ENCODE measurements at places on chromosomes 2 and 18.

- peak; percentile 11 for DNase-seq
Measured at GRCh38 chr2:14633061-14633460, 544 bp downstream of the LRATD1 start.

DNA sequence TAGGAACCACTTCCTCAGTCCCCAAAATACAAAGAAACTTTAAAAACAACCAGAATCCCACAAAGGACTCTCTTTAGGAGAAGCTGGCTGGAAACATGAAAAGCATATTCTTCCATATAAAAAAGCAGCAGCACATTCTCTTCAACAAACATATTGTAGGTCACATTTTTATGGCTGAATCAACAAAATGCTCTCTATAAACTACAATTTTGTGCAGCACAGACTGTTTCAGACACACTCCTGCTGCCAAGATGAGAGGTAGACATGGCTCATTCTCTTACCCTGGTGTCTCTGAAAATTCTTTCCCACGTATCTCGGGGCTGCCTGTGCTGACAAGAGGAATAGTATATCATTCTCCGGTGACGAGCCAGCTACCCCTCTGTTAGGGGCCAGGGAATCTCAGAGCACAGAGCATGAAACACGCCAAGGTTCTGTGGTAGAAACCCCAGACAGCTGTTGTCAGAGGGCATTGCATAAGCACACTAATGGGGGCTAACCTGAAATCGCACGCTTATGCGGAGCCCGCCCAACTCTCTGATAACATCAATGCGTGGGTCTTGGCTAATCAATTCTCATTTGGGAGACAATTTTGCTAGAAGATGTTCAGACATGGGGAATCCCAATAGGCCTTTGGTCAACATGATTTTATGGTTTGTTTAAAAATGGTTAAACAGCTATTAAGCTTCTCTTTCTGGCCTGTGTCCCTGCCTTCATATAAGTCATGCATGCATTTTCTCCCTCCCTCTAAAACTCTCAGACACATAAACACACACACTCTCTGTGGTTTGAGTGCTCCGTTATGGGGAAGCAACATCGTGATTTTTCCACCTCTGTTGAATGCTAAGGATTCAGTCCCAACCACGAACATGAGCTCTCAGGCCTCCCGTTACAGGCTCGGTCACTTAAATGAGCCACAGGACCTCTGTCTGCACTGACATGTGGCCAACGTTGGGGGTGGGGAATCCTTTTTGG, 177.5 kb downstream of the INO80D start:
- no peak for DNase-seq

DNA sequence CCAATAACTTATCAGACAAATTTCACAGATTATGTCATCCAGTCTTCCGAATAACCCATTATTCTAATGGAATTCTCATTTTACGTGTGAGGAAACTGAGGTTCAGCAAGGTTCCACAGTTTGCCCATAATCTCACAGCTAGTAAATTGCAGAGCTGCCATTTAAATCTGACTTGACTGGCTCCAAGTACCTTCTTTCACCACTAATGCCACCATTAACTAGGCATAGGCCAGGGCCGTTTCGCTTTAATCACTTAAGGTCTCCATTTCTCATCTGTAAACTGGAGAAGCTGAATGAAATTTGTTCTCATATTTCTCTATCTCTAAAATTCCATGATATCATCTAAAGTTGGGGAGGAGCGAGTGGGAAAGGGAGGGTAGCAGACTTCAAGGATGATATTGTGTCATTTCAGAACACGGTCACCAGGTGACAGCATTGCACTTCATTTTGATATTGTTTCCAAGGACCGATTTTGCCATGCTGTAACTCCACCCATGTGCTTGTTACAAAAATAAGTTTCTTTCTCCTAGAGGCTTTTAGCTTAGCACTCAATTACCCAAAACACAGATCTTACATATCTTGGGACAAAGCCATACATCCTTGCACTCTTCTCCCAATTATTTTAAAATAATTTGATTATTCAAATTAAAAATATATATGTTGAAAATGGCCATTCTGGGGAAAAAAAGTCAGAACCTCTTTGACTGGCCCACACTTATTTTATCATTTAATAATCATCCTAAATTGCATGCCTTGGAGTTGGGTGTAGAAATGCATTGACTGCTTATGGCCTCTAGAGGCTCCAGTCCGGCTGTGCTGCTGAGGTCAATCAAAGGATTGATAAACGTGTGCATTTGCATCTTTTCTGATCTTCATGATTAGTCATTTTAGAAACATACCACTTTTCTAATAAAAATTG, 123.8 kb downstream of the AKAIN1 start:
- peak; percentile 50 for DNase-seq

DNA sequence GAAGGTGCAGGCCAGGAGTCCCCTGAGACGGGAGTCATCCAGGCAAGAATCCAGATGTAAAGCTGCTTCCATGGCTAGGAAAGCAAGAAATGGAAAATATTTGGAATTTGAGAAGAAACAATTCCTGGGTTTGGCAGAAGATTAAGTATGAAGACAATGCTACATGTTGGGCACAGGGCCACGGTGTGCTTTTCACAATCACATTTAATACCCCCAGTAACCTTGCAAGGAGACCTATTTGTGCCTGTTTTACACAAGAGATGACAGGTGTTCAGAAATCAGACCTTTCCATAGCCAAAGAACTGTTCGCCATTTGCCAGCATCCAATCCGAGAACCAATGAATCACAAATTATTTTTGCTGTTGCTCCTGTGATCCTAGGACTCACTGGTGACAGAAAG, 50.5 kb downstream of the KCTD1 start:
- DNase-seq: no peak

- no peak for DNase-seq
Measured at GRCh38 chr2:85865539-85866164, 23.1 kb downstream of the ST3GAL5 start.

DNA sequence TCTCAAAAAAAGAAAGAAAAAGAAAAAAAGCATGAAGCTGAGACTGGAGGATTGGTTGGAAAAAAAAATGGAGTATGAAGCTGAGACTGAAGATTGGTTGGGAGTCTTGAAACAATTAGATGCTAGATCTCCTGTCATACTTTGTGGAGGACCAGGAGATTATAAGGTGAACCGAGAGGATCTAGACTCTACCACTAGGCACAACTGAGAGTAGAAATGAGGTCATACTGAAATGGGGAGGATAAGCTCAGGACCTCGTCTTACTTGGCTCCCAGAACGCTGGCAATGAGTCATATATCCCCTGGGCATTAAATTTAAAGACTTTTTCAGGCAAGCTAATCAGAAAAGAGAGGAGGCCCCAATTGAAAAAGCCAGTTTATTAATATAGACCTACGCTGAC, 3.3 kb upstream of the ORC2 start:
- no peak for DNase-seq

GRCh38 chr2:175166216-175166824, 1.7 kb downstream of the ATF2 start:
- no peak for DNase-seq

DNA sequence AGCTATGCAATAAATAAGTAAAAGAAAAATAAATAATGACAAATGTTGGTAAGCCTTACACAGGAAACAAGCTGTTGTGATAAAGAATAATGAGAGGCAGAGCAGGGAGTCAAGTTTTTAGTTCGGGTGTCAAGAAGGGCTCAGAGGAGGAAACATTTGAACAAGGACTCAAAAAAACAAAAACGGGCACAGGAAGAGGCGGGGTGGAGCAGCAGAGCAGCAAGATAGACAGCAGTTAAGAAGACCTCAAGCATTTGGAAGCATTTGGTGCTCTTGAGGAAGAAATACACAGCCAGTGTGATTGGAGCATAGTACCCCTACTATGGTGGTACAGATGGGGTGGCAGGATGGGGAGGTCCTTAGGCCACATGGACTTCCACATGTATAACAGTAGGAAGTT, 2.8 kb downstream of the TMEM169 start:
- no peak for DNase-seq

DNA sequence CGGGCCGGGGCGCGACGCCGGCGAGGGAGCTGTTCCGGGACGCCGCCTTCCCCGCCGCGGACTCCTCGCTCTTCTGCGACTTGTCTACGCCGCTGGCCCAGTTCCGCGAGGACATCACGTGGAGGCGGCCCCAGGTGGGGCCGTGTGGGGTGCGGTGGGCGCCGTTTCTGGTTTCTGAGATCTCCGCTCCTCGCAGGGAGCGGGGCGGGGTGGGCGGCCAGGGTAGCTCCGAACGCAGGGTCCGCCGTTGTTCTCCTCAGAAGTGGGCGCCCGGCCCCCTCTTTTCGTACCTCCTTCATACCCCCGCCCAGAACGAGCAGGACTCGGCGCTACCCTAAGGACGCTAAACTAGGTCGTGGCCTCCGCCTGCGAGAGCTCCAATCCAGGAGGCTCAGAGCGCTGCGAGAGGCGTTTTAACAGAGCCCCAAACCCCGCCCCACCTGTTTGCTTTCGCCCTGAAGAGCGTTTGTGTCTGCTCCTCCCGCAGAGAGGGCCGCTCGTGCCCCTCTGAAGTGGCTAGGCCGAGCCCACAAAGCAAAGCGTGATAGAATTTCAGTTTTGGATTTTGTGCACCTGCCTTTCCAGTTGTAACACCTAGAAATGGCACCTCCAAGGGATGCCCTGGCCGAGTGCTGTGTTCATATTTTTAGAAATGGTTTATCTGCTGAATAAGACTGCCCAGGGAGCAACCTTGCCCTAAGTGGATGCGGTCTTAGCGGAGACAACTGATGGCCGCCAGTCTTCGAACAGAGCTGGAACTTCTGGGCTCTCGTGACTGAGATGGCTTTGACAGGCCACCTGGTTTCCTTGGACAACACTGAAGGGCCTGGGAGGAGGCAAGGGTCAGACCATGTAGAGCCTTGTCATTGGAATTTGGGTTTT, 626 bp downstream of the CAPN10 start:
- DNase-seq: peak; percentile 50

DNA sequence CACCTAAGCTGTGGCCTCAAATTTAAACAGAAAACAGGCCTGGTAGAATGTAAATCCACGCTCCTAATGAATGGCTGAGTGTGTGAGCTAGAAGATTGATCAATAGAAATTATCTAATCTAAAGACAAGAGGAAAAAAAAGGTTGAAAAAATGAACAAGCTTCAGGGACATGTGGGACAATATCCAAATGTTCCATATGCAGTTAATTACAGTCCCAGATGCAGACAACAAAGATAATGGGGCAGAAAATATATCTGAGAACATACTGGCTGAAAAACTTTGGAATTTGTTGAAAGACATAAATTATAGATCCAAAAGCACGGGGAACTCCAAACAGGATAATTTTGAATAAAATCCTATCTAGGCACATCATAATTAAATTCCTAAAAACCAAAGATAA, 186.7 kb upstream of the SIX2 start:
- DNase-seq: no peak

DNA sequence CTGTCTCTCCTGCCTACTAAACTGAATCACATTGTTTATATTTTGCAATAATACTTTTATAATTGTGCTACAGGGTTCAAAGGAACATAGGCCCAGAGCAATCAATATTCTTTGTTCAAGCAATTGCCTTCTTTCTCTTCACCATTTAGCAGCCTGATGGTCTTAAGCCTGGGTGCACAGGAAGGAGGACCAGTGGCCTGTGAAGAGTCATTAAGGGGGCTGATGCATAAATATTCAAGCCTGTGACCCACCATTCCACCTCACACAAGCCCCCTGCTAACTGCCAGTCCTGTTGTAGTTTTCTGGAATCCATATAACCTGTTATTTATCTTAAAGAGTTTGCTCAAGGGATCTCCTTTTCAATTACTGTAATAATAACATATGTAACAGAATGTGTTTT, 56.0 kb downstream of the ABCA12 start:
- DNase-seq: peak; percentile 7

- DNase-seq: no peak
Measured at GRCh38 chr2:202002381-202002780, 31.3 kb upstream of the FZD7 start.

DNA sequence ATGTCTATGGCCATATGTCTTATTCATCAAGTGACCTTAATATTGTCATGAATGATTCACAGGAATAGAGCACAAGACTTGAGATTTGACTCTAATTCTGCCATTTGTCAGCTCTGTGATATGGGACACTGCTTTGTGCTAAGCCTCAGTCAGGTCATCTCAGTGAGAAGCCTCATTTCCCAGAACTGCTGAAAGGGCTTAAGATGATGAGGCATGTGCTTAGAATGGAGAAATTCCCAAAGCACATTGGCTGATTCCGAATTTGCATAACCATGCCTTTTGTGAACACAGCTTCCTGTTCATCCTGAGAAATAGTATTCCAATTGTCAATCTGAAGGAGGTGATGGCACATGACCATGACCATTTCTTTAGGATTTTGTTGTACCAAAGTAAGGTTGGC, 218.1 kb downstream of the ALK start:
- no peak for DNase-seq

DNA sequence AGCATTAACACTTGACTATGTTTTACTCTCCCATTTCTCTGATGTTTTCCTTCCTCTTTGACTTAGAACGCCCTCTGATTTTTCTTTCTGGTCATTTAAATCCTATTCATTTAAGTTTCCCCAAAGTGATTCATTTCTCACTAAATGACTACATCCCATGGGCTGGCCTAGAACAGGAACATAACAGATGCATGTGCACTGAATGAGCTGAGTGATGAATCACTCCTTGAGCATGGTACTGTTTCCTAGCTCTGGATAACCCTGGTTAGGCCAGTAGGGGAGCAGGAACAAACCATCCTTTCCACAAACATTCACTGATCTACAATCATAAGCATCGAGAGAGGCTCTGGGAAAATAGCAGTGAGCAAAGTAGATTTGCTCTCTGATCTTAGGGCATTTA, 221.9 kb upstream of the SETBP1 start:
- DNase-seq: no peak

DNA sequence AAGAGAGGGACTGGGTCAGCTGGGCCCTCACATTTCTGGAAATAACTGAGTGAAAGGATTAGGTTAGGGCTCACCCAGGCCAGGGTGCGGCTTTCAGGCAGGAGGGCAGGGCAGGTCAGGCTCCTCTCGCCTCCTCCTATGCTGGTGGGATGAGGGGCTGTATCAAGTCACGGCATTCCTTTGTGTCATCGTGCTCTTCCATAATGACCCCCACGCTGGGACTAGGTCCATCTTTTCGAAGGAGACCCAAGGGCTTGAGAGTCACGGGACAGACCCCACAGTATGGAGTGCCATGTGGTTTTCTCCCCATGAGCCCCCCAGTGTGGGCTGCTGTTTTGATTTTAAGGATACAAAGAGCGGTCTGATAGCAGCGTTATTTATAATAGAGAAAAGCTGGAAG, 137.8 kb upstream of the COPS8 start:
- DNase-seq: no peak

DNA sequence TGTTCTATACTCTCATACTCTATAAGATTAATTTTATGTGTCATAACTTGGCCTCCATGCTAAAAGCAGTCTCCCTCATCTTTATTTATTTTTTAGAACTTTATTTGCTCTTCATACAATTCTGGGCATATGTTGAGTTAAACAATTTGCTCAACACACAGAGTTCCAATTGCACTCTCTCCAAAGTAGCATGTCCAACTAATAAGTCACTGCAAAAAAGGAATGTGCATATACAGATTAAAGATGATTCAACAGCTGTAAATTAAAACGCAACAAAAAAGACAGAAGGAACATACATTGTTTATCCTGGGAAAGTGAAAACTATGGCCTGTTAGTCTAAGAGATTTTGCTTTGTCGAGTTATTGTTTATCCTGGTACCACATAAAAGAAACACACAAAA, 277.7 kb upstream of the ACVR2A start:
- no peak for DNase-seq

GRCh38 chr18:62277045-62277444, 48.1 kb upstream of the TNFRSF11A start:
- no peak for DNase-seq

- no peak for DNase-seq
Measured at GRCh38 chr2:5515693-5516092, 176.5 kb upstream of the SOX11 start.
